Activated CD4-positive, alpha-beta T cell treated with anti-CD3 and anti-CD28 coated beads, Interleukin-2, amount 10 ng/mL, durations not matched to agents 24 days and 14 days (primary cell): ENCODE measurements at places on chromosomes 4 and X. TPM values are rescaled to one million over a fixed set of nuclear protein-coding genes. Genes with fewer than 3 reads are reported as not detected.

DNA sequence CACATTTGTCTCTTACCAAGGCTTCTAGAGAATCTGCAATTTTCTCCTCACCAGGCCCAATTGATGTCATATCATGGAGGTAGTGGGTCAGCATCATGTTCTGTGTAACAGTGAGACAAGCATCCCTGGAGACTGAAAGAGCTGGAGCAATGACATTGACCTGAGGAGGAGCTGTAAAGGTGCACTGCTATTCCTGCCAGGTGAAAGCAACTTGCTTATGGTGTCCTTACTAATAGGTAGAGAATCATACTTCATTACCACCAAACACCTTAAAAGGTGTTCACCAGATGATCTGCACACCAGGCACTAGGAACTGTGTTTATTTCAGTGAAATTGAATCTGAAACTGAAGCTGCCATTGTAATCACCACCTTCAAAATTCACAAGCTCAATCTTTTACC is 188.7 kb downstream of the AFAP1 start:
- H3K36me3 ChIP-seq, result no peaks in the 10 kb centered on the region
- no peaks in the 10 kb centered on the region for H3K27me3 ChIP-seq
- H3K4me3 ChIP-seq, result no peak overlapping the region
- H3K27ac ChIP-seq, result no peak overlapping the region
- no peak for DNase-seq
- H3K4me1 ChIP-seq, result peaks cover 15% of the 10 kb centered on the region

GRCh38 chrX:78923198-78924015 is 21.8 kb upstream of the P2RY10 start:
- H3K27me3 ChIP-seq, result no peaks in the 10 kb centered on the region
- H3K4me3 ChIP-seq, result peak overlapping the region; percentile 79
- DNase-seq, result peak; percentile 56
- H3K36me3 ChIP-seq, result peaks cover 4% of the 10 kb centered on the region
- peak overlapping the region; percentile 97 for H3K27ac ChIP-seq
- peaks cover 9% of the 10 kb centered on the region for H3K4me1 ChIP-seq

- H3K36me3 ChIP-seq, result no peaks in the 10 kb centered on the region
- H3K27me3 ChIP-seq, result peaks cover 7% of the 10 kb centered on the region
- no peak overlapping the region for H3K4me3 ChIP-seq
- no peak for DNase-seq
- H3K4me1 ChIP-seq, result no peaks in the 10 kb centered on the region
These were observed 53.7 kb upstream of the NKX1-1 start for GRCh38 chr4:1459722-1460511.

DNA sequence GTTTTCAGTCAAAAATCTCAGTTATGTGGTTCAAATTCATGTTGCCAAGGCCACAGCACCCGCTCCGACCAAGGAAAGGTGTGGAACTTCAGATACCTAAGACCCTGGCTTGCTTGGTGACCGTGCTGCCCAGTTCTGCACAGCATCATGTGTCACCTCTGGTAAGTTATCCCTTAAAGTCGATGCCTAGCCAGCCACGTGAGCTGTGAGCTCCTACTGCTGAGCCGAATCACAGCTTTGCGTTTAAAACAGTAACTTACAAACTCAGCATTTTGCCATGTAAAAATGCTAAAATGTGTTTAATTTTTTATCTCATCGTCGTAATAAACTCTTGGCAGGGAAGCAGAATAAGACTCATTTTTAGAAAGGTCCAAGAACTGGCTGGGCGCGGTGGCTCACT is 5.3 kb downstream of the TMEM271 start:
- H3K27me3 ChIP-seq, result peaks cover 17% of the 10 kb centered on the region
- H3K27ac ChIP-seq, result no peak overlapping the region
- H3K36me3 ChIP-seq, result peaks cover 3% of the 10 kb centered on the region
- H3K4me3 ChIP-seq, result no peak overlapping the region
- DNase-seq, result no peak

Gene VCX
- not detected in 2 replicates for total RNA-seq
